NCI-H2081 (cell line): ENCODE measurements at places on chromosomes 11 and 22.

DNA sequence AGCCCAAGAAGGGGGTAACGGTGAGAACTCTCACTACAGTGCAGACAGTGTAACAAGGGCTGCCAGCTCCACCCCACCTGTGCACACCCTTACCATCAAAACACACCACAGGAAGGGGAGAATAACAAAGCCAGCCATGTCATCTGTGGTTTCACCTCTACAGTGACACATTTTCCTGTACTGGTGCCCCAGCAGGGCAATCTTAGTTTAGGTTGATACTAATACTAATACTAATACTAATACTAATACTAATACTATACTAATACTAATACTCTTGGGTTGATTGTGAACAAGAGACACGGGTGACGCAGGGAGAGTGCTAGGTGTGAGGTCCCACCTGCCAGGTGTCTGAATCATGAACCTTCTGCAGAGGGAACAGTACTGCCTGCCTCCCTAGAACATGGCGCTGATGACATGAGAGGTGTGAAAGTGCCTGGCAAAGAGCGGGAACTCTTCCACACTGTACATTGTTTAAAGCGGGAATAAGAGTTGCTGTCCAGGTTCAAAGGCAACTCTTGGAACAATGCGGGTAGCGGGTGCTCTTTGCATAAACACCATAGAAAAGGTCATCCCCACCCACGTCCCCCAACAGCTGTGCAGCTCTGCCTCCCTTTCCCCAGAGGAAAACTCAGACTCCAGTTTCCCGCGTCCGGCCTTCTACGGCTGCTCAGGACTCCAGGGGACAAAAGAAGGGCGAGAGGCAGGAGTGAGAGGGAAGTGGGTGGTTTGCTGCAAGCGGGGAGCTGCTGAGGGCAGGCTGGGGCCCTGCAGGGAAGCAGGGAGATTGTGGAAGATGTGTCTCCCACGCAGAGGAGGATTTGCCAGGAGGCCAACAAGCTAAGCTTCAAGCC lies 25.0 kb upstream of the TMPRSS4 start:
- DNase-seq: no peak

DNA sequence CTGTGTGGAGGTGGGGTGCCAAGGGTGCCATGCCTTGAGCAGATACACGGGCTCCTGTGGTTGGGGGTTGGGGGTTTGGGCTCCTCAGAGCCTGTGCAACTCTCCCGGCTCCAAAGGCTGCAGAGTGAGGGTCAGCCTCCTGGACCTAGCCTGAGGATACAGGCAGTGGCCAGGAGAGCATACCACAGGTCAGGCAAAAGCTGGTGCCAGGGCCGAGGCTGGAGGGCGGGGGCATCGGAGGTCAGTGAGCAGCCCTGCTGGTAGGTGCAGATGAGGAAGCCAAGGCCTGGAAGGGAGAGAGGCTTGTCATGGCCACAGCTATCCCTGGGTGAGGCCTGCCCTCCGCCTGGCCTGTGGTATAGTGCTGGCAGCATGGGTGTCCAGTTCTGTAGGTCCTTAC lies 25.6 kb upstream of the DGCR8 start:
- no peak for DNase-seq

GRCh38 chr11:2564008-2564530 lies 119.3 kb downstream of the KCNQ1 start:
- no peak for DNase-seq

- no peak for DNase-seq
Measured at GRCh38 chr11:119532551-119532950, 109.6 kb upstream of the THY1 start.

GRCh38 chr11:10291801-10292638 lies 2.0 kb downstream of the SBF2 start:
- DNase-seq: no peak

- no peak for DNase-seq
Measured at GRCh38 chr11:73072935-73073481, 69.1 kb downstream of the FCHSD2 start.

- no peak for DNase-seq
Measured at GRCh38 chr11:69158301-69159149, 2.8 kb downstream of the SMIM38 start.

DNA sequence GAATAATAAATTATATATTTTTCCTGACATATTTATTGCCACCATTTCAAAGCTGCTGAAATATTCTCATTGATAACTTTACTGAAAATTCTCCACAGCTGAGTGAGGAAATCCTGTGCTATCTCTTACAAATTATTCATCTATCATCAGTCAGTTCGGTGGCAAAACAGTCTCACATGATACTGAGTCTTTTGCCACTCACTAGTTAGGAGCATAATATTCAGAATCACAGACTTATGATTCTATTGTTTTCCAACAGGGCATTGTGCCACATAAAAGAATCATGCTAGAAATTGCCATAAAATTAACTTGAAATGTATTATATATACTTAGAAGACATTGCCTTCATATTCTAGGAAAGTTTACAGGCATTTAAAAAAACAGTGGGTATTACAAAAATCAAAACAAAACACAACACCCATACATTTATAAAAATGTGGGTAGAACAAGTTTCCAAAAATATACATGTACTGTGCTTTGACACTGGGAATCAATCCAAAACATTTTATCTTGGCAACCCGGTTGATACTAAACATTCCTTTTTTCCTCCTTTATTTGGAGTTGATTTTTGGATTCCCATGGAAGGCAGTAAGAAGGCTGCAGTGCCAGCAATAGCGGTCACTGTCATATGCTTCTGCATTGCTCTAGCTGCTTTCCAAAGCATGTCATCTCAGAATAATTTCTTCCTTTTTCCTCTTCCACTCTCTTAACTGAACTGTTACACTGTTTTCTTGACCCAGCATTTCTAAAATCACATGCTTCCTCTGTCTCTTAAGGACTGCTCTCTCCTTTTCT lies 42.5 kb downstream of the ATG16L2 start:
- no peak for DNase-seq

GRCh38 chr11:68145120-68145866 lies 24.1 kb upstream of the CHKA start:
- DNase-seq: no peak

GRCh38 chr11:114448749-114449482 lies 9.6 kb downstream of the REXO2 start:
- no peak for DNase-seq

GRCh38 chr11:8721609-8722500 lies 39.3 kb downstream of the RPL27A start:
- DNase-seq: no peak

GRCh38 chr11:108069947-108070346 lies 51.4 kb upstream of the ACAT1 start:
- DNase-seq: no peak

GRCh38 chr22:28734393-28734792 lies 7.2 kb downstream of the CHEK2 start:
- DNase-seq: no peak
